ENCODE measurements at places on chromosomes 2 and 18.
A peak's percentile ranks its signal among the peaks of the same experiment; 100 is the strongest.

- DNase-seq, result no peak
These were observed 218.2 kb downstream of the CYP26B1 start for GRCh38 chr2:71929482-71929772.

DNA sequence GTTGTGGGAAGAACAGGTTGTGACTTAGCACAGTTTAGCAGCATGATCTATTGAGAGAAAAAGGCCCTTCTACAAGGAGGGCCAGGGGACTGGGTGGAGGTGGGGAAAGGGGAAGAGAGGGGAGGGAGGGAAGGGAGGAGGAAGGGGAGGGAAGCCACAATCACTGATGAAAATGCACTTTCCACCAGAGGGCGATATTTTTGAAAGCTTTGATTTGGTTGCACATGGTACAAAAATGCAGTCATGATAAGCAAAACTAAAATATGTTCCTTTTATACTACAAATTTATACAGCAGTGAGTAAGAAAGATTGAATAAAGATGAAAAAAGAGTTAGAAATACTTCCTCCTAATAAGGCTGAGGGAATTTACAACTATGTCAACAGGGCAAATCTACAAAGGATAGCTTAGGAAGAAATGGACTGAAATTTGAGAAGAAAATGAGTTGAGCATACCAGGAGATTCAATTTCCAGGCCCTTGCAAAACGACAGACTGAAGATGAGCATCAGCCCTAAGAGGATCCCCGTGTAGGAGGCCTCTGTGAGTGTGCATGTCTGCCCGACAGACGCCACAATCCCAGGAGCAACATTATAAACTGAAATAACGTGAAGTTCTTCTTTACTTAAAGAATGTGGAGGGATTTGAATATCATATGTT is 17.2 kb downstream of the SH3YL1 start:
- DNase-seq, result no peak

DNA sequence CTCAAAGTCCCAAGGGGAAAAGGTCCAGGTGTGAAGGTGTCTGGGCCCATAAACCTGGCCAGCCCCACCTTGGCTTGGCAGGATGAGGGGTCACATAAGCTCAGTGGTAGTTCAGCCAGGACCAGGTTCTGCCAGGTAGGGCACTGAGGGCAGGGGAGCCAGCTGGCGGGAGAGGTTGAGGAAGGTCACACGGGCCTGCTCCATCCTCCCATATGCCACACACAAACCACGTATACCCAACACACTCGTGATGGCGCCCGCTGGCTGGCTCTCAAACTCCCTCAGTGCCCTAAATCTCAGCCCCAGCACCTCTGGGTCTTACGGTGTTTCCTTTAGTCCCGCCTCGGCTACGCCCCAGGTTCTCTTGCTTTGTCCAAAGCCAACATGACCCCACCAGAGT is 160.5 kb downstream of the ZFP36L2 start:
- peak; percentile 43 for DNase-seq

GRCh38 chr2:240503848-240504247 is 53.9 kb downstream of the ANKMY1 start:
- DNase-seq, result no peak

- DNase-seq, result no peak
These were observed 434.7 kb downstream of the EIPR1 start for GRCh38 chr2:2942906-2943305.

DNA sequence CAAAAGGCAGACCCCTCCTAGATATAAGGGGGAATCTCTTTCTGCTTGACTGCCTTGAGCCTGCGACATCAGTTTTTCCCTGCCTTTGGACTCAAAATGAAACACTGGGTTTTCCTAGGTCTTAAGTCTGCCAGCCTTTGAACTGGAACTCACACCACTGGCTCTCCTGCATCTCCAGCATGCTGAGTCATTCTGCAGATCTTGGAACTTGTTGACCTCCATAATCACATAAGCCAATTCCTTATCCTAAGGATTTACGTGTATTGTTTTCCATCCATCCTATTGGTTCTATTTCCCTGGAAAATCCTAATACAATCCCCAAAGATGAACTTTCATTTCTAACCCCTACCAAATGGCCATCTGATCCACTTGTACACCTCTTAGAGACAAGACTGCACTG is 88.0 kb downstream of the AFF3 start:
- DNase-seq, result no peak

- no peak for DNase-seq
These were observed 515.9 kb downstream of the SLC4A3 start for GRCh38 chr2:220143336-220143735.

DNA sequence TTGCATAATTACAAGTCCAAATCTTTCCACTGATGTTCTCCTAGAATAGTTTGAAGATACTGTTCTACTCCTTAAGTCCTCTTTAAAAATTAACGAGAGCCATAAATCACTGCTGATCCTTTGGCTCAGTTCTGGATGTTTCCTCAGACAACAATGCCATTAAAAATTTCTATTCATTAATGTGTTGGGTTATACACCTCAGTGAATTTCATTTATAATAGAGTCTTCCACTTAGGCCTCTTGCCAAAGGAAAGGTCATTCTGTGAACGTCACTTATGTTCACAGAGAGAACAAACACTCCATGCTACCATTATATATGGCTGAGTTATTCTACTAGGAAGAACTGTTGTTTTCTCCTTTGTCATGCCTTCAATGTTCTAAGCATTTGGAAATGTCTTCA is 1472.3 kb upstream of the CELF4 start:
- DNase-seq, result no peak

DNA sequence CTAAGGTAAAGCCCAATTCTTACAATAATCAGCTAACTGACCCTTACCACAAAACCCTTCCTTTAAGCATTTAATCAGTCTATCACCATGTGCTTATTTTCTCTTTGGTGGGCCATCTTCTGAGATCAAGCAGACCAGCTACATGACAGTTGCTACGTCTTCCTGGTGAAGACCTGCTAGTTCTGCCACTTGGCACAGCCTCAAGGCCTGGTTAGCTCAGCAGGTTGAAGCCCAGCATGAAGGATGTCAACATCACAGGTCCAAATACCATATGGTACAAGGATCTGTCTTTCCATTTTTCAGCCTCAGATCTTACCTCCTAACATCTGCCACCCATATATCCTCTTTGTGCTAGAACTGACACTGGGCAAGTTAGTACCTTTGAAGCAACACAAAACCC is 636.9 kb downstream of the LRP1B start:
- DNase-seq, result no peak

DNA sequence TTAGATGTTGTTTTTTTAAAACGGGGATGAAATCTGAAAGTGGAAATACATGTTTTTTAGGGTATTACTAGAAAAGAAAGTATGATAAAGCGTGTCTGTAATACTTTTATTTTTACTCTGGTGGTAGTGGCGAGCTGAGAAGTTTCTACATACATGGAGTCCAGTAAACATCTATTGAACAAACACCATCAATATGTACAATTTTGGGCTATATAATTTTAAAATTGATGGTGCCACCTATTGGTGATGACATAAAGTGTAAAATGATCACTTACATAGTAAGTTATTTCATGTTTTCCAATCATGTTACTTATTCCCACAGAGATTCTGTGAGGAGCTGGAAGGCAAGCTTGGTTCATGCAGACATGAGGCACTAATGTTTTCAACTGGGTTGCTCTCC is 31.5 kb upstream of the NFE2L2 start:
- DNase-seq, result no peak

- DNase-seq, result no peak
These were observed 134.4 kb upstream of the APCDD1 start for GRCh38 chr18:10319914-10320600.

GRCh38 chr2:174570318-174570958 is 27.2 kb downstream of the WIPF1 start:
- no peak for DNase-seq

GRCh38 chr2:40642237-40642636 is 190.3 kb upstream of the SLC8A1 start:
- no peak for DNase-seq

DNA sequence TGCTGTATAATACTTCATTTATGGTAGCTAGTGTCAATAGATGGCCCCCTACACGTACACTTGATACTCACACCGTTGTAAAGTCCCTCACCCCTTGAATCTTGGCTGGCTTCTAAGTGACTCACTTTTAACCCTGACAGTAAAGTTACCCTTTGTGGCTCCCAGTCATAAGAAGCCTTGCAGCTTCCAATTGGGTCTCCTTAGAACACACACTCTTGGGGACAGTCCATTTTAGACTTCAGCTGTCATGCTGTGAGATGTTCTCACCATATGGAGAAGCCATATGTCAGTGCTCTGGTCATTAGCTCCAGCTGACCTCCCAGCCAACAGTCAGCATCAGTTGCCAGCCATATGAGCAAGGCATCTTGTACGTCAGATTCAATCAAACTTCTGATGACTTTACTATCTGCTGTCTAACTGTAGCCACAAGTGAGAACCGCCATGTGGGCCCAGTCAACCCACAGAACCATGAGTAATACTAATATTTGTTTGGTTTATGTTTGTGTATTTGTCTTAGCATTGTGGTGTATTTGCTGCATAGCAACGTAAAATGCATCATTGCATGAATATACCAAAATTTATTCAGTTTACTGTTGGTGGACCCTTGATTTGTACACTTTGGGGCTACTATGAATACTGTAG is 68.3 kb downstream of the PTPN4 start:
- DNase-seq, result no peak

GRCh38 chr18:22630980-22631379 is 213.3 kb upstream of the CTAGE1 start:
- no peak for DNase-seq

- no peak for DNase-seq
These were observed 21.3 kb upstream of the ICOS start for GRCh38 chr2:203915256-203915655.

DNA sequence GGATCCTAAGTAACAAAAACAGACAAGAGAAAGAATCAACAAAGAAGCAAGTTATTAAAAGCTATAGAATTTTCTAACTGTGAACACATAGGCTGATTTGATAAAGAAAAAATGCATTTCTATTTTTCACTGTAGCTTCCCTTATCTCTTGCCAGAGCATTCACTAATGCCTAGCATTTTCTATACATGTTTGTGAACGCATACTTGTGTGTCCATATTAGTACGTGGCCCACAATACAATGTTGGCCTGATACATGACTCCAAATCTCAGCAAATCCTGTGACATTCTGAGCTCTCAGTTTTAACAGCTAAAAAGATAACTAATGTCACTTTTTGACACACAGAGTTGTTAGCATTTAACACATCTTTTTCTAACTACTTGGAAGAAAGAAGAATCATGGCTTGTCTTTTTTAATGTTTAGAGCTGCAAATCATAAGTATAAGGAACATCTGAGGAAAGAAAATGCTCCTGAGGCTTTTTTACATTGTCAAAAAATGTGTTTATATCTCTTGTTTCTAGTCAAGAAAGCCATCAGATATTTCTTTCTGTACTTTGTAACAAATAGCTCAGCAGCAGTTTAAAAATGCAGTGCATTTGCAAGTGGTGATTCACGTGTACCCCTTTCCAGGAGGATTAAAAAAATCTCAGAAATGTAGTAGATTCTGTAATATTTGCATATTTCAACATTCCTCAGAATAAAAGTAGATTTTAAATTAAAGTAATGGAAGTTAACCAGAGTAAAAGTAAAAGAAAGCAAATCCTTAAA is 1646.8 kb upstream of the TMEFF2 start:
- no peak for DNase-seq

DNA sequence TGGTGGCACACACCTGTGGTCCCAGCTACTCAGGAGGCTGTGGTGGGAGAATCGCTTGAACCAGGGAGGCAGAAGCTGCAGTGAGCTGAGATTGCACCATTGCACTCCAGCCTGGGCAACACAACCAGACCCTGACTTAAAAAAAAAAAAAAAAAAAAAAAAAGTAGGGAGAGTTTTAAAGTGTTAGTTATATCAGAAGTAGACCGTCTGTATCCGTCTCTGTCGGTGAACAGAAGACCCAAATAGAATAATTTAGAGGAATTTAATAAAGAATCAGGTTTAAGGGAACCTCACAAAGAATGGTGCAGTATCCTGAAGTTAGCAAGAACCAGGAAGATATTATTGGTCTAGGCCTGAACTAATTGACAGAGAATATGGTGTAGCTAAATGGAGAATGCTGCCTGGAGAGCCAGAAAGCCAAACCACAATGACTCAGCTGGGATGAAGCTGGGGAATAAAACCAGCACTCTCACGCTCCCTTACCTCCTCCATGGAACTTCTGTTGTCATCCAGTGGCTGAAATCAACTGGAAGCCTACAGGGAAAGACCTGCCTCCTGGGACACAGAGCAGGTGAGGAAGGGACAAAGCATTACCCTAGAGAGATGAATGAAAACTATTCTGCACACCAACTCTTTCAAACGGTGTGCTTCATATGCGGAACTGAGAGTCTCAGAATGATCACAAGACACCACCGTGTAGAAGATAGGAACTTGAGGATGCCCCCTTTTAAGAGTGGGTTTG is 39.1 kb upstream of the PLEKHM3 start:
- no peak for DNase-seq

- DNase-seq, result no peak
These were observed 286.8 kb upstream of the TRIB2 start for GRCh38 chr2:12429779-12430406.

- no peak for DNase-seq
These were observed 283.9 kb downstream of the ALPK2 start for GRCh38 chr18:58344861-58345463.

DNA sequence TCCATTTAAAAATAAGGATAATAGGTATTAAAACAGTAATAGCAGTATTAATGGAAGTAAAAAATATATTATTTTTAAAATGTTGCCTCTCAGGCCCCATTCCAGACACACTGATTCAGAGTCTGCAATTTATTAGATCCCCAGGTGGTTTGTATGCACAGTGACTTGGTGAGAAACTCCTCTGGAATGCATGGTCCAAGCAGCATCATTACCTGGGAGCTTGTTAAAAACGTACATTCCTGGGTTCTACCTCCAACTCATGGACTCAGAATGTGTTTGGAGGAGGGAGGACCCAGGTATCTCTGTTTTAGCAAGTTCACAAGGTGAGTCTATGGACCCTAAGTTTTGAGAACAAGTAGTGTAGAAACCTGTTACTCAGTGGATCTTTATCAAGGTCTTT is 95.6 kb downstream of the ITGA4 start:
- no peak for DNase-seq

DNA sequence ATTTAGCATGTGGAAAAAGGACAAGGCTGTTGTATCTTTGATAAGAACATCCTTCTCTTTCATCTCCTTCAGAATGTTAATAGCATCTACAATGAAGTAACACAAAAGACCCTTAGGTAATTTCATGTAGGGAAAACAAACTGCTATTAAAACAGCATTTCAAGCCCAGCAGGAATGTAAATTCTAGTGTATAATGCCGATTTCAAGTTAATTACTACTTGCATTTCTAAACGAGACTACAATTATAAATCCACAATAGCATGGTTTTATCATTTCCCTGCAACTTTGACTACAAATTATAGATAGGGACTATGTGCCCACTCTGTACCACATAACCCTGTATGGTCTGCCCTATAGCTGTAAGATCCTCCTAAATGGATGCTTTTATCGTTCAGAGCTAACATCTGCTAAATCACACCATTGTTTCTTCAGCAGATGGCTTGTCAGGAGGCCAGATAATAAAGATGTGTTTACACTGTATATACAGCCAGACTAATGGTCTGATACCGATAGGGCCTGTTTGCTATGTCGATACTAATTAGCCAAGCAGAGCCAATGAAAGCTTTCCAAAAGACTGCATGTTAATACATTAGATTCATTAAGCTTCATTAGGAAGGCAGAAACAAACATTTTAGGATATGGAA is 51.9 kb downstream of the LRPPRC start:
- no peak for DNase-seq
